ENCODE measurements at places on chromosomes 16 and 17.

GRCh38 chr17:69175625-69176456 lies 34.1 kb upstream of the ABCA6 start:
- DNase-seq, result no peak

GRCh38 chr17:57125866-57126265 lies 40.8 kb downstream of the AKAP1 start:
- no peak for DNase-seq

GRCh38 chr16:4288148-4288921 lies 15.5 kb upstream of the TFAP4 start:
- DNase-seq, result peak; percentile 68

GRCh38 chr17:74858672-74859458 lies 820 bp downstream of the GRIN2C start:
- DNase-seq, result no peak

DNA sequence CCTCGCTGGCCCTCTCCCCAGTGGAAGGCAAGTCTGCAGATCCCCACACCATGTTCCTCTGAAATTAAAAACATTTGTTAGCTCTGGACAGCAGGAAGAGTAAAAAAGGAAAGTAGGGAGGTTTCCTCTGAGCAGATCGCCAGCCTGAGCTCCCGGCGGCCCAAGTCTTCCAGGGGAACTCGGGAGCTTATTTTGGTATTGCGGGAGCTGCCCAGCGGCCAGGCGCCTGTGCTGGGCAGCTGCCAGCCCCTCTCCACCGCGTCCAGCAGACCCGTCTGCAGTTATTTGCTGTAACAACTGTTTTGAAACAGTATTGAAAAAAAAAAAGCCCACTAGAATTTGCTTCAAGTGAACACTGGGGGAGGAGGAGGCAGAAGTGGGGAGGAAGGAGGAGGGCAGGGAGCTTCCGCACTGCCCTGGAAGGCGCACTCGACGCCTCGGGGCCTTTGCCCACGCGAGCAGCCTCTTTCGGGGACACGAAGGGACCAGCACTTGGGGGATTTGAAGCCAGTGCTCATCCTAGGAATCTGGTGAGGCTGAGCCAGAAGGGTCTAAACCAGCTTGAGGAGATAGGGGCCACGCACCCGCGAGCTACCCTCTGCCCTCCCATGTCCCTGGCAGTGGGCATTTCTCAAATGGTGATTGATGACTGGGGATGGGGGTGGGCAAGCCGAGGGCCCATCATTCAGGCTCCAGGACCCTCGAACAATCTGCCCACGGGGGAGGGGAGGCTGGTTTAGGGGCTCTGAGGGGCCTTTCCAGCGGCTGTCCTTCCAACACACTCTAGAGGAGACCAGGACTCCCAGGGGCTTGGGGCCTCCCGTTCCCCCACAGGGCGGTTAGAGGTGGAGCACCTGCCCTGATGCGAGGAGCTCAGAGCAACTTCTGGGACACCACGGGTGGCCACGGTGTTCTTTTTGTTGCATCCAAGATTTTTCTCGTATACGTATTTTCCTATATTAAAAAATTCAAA lies 3.0 kb upstream of the BAHCC1 start:
- DNase-seq, result no peak

DNA sequence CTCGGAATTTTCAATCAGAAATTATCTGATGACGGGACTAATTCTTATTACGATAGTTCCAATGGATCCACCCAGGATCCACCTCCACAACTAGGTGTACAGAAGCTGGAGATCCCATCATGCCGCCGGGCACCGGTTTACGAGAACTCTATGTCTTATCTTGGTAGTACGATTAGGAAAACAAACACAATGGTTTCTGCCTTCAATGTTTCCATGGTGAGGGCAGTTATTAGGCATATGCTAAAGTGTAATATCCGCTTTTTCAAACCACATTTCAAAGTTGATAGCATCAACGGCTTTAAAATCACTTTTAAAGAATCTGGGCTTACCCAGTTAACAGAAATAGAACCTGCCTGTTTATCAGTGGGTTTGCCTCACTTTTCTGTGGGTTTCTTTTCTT lies 705.7 kb downstream of the MAF start:
- no peak for DNase-seq

GRCh38 chr17:8369944-8370343 lies 6.6 kb downstream of the KRABD2 start:
- DNase-seq, result no peak

Data from stimulated activated naive B cell treated with anti-CD40 and anti-IgM and Interleukin-4, amounts not matched to agents 10 μg/mL and 1 μg/mL and 100 μg/mL, for 72 hours (primary cell).